ENCODE measurements at places on chromosomes 13 and 19.

- DNase-seq = no peak
Observed at GRCh38 chr13:83825676-83826075, 56.6 kb downstream of the SLITRK1 start.

DNA sequence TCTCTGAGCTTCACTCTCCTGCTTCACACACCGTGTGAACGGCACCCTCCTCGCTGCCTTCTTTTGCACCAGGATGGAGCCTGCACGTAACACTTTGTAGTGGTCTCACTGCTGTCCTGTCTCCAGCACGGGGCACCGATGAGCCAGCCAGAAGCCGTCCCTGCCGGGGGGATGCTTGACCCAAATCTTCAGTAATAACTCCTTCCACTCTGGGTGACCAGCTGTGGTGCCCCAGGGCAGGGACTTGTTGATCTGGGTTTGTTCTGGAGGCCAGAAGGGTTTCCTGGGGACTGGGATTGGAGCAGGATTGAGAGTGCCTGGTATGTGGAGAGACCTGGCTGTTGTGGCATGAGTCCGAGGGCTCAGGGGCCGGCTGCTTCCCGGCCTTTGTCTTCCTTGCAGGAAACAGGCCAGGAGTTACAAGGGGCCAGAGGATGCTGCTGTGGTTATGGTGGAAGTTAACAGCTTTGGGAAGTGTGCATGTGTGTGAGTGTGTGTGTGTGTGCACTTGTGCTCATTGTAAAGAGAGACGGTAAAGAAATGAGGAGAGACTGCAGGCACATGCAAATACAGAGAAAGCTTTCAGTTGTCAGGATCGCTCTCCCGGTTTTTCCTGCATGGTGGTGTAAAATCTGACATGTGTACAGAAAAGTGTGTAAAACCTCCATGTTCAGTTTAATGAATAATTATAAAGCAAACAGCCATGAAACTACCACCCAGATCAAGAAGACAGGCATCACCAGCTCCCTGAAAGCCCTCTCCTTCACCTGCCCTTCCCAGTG, 18.9 kb downstream of the PAK4 start:
- DNase-seq = no peak

- DNase-seq = no peak
Observed at GRCh38 chr13:67023130-67023876, 206.8 kb downstream of the PCDH9 start.

DNA sequence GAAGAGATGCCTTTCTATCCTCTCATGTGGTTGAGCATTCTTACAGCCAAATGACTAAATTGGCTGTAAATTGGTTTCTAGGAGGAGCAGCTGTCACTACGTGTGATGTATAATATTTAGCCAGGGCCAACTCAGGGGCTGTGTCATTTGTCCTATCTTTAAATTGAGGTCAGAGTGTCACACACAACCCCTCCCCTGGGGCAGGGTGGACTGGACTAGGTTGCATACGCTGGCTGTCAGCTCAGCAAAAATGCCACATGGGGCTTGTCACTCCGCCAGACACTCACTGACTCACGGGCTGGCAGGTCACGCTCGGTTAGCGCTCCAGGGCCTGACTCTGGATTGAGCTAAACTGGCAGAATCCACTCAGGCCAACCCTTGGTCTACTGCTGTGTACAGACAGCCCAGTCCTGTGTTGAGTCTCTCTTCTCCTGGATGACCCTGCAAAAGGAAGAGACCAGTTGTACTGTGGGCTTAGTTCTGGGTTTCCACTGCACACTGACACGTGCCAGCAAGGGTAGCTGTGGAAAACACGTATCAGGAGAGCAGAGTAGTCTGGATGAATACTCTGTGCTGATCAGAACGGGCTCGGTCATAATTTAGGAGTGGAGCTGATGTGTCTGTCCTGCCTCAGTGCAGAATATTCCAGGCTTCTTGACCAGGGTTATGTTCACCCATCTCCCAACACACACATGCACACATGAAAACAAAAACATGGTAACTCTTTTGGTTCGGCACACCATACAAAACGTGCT, 29.1 kb downstream of the SHISA2 start:
- DNase-seq = no peak

DNA sequence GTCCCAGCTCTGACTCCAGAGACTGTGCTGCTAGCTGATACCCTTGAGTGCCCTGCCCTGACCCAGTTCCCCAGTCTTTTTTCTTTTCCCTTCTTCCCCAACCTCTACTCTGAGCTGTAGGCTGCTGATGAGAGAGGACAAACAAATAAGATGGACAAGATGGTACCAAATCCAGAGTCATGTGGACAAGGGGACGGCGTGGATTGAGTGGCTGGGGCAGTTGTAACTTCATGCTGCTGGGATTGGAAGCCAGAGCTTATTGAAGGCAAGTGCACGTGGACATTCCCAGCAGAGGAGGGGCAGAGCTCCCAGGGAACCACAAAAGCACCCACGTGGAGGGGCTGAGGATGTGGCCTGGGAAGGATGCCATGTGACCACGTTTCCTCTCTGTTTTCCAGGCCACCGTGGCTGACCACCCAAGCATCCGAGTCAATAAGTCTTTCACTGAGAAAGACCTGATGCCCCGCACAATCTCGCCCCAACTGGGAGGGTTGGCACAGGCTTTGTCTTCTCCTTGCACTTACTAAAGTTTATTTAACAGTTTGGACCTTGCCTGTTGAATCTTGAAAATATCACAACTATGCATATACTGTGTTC, 323.3 kb upstream of the ZNF507 start:
- DNase-seq = no peak

All from activated CD8-positive, alpha-beta memory T cell treated with anti-CD3 and anti-CD28 coated beads for 4 hours (primary cell).